ENCODE measurements at places on chromosomes 4 and X.
A peak's percentile ranks its signal among the peaks of the same experiment; 100 is the strongest.

DNA sequence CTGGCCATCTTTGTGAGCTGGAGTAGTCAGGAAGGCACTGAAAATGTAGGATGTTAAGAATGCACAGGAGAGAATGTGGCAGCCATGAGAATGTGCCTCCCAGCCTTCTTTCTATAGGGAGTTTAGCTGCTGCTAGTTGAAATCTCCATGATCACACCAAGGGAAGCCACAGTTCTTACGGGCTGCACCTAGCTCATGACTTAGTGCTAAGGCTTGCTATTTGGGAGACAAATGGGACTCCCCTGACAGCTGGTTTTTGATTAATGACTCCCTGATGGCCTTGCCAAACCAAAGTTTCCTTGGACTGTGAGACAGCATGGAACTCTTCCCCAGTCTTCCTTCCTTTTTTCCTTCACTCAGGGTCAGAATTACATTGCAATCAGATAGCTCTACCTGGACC lies 9.2 kb downstream of the CTSO start:
- DNase-seq = no peak

- DNase-seq = no peak
Observed at GRCh38 chr4:151712777-151713176, 48.0 kb downstream of the GATB start.

- DNase-seq = no peak
Observed at GRCh38 chr4:147913137-147913536, 181.2 kb downstream of the ARHGAP10 start.

DNA sequence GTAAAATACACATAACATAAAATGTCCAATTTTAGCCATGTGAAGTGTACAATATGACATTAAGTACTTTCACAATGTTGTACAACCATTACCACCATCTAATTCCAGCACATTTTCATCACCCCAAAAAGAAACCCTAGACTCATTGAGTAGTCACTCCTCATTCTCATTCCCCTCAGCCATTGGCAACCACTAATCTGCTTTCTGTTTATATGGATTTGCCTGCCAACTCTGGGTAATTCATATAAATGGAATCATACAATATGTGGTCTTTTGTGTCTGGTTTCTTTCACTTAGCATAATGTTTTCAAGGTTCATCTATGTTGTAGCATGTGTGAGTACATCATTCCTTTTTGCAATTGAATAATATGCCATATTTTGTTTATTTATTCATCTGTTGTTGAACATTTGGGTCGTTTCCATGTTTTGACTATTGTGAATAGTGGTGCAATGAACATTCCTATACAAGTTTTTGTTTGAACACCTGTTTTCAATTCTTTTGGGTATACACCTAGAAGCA lies 43.0 kb downstream of the EIF2S3 start:
- DNase-seq = no peak

DNA sequence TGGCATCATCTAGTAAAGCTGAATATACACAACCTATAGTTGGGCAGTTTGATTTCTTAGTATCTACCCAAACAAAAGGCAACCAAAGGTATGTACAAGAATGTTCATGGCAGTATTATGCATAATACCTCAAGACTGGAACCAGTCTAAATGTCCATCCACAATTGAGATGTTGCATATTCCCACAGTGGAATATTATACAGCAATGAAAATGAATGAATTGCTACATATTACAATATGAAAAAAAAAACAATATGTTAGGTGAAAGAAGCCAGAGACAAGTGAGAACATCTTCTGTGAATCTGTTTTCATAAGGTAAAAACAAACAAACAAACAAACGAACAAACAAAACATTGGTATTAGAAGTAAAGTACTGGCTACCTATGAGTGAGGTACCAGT lies 11.6 kb upstream of the RAB28 start:
- DNase-seq = no peak

DNA sequence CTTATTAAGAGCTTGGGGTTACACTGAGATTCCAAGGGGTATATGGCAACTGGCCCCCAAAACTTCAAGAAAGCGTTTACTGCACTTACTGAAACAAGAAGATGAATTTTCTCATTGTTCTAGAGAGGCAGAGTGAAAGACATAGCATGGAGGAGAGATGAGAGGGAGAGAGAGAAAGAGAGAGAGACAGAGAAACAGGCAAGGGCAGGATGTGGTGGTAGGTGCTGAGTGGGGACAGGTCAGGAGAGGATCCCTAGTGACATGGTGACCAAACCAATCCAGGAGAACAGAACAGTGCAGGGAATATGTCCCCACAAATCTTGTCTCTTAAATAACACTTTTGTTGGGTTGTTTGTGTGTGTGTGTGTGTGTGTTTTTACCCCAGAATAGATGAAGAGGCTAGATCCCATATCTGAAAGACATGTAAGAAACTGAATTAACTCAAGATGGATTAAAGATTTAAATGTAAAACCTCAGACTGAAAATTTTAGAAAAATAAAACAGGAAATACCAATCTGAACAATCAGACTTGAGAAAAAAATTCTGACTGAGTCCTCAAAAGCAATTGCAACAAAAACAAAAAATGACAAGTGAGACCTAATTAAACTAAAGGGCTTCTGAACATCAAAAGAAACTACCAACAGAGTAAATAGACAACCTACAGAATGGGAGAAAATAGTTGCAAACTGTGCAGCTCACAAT lies 202.2 kb downstream of the QDPR start:
- no peak for DNase-seq

DNA sequence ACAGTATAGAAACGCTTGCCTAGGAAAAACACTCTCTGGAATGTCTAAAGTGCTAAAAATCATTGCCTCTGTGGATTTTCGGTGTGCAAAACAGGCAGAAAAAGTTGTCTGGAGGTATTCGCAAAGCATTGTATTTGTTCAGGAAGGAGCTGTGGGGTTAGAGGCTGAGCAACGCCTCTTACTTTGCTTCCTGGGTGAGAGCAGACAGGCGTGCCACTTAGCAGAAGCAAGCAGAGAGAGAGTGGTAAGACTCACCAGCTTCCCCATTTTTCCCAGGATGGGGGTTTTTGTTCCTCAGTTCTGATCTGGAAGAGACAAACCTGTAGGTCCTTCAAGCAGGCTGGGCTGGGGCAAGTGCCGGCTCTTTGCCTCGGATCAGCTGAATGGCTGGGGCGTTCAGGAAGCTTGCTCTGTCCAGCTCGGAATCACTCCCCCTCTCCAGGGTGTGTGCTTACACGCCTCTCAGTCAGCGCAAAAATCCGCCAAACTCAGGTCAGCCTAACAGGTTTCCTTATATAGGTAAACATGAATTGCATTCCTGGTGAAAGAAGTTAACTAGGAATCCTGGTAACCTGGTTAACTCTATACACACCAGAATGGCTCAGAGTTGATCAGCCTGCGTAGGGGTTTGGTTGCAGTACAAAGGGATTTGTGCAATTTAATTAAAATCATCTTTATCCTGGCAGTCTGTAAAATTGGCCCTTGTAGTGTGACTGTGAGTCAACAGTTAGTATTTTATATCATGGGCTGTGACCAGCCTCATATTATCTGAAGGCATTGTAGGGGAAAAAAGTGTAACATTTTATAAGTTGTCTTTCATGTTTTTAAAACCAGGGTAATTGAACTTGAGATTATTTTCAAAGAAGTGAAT lies 213.1 kb upstream of the MID1 start:
- DNase-seq = no peak

- no peak for DNase-seq
Observed at GRCh38 chrX:31811106-31811505, 739.3 kb upstream of the FTHL17 start.

DNA sequence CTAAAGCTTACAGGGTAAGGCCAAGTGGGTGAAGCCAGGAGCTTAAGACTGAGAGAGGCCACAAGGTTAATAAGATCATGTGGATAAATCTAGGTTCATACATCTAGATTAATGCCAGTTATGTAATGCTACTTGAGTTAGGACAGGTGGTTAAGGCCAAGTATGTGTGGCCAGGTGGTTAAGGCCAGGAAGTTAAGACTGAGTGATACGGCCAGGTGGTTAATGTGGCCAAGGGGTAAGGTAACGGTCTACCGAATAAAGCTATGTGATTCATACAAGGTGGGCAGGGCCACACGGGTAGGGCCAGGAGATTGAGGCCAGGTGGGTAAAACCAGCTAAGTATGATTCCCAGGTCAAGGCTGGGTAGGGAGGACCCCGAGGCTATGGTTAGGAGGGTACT lies 223.0 kb downstream of the TACR3 start:
- DNase-seq = no peak

- DNase-seq = peak; percentile 5
Observed at GRCh38 chr4:40924096-40924792, 174.5 kb downstream of the NSUN7 start.

- DNase-seq = no peak
Observed at GRCh38 chr4:19213388-19213787, 1038.3 kb upstream of the SLIT2 start.

DNA sequence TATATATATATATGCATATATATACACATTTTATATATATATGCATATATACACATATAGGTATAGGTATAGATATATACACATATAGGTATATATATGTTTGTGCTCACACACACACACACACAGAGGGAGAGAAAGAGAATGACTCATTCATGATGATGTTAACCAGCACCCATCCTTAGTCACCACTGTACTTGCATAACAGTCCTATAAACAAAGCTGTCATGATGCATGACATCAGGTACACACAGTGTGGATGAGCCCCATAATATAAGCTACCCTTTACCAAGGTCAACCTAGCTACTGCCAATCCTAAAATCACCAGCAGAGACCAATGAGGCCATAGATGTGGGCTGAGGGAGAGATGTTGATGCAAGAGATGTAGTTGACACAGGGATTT lies 1408.0 kb downstream of the RAPGEF2 start:
- no peak for DNase-seq

DNA sequence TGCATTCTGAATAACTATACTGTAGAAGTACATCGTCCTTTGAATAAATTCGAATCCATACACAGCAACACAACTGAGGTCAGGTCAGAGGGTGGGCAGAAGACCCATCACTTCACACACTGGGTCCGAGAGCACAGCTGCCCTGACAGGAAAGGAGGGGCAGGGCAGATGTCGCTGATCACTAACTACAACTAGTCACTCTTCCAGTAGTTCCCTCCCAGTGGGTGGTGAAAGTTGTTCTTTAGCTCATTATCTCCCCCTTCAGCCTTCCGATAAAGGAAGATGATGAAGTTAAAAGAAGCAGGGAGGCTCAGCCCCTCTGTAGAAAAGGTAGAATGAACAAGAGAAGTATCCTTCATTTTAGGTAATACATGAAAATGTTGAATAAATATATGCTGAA lies 278.9 kb downstream of the INPP4B start:
- DNase-seq = no peak

DNA sequence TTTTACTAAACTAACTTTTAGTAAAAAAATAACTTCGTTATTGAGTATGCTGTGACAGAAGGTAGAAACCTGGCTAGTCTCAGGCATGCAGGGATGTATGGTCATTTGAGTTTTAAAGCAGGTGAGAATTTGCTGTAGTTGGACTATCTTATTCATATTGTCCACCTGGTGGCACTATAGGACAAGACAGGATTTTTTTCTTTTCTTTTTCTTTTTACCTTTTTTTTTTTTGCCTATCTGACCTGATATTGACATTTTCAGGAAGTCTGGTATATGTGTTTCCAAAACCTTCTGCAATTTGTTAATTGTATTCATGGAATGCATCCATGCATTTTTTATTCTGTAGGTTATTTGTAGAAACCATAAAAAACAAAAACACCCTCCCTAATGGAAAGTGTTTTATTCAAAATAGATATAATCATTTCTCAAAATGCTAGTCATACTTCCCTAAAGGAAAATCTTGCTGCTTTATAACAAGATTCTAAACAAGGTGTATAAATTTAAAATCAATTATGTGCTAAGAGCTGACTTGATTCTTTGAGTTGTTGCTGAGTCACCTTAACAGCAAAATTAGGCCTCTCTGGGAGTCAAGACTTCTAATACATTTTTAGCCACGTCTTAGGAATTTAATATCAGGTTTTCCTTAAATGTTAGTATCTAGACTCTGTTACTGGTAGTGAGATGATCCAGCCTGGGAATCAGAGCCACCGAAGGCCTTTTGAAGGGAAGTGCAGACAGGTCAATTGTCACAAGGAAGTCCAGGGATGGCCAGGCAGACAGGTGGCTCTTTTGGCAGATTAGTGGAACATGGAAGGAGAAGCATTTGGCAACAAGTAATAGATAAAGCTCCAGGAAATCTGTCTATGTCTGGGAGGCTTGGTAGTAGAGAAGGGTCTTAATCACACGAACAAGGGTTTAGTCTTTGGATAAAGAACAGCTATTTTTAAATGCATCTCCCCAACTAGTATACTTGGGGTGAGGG lies 201.3 kb upstream of the GNPDA2 start:
- no peak for DNase-seq

- no peak for DNase-seq
Observed at GRCh38 chr4:15233626-15234025, 194.2 kb upstream of the C1QTNF7 start.

GRCh38 chr4:143189528-143189927 lies 4.8 kb downstream of the USP38 start:
- DNase-seq = no peak

DNA sequence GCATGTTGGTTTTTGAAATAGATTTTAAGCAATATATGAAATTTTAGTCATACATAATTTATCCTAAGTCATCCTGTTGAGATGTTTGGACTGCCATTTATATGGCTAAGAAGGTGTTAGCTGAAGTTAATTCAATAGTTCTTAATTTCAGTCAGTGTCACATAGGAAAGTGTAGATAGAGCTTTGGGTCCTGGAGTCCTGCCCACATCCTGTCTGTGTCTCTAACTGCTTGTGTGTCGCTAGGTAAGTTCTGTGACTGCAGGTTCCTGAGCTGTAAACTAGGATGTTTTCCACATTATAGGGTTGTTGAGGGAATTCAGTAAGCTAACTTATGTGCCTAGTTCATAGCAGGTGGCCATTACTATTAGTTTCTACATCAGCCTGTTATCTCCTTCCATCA lies 20.7 kb downstream of the OFD1 start:
- no peak for DNase-seq

DNA sequence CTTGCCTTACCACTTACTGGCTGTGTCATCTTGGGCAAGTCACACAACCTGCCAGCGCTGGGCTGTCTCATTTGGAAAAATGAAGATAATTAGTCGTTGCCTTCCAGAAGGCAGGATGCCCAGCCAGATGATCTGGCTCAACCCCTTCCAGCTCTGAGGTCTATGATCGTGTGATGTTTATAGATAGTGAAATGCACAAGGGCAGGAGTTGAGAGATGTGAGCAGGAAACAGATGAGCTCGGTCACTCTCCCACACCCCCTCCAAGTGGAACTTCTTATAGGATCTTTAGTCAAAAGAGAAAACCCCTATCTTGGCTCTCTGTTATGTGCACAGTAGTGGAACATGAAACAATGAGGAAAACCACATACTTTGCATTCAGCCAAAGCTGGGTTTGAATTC lies 336.8 kb upstream of the PPARGC1A start:
- DNase-seq = no peak

- DNase-seq = no peak
Observed at GRCh38 chrX:120568609-120569008, 7.8 kb upstream of the CUL4B start.

- no peak for DNase-seq
Observed at GRCh38 chr4:76980261-76980660, 30.7 kb downstream of the SEPTIN11 start.

DNA sequence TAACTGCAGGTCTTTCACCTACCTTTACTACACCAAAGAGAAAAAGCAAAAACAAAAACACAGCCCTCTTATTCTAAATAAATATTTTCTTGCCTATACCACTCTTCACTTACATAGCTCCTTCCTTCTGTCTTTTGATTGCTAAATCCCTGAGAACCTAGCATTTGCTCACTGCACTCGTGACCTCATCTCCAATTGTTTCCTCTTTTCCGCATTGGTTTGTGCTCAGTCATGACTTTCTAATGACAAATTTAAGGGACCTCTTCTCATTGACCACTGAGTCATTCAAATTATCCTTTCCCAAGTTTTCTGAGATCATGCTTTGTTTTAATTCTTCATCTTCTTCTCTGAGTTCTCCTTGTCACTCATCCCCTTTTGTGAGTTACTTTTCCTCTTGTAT lies 1697.1 kb downstream of the STIM2 start:
- DNase-seq = no peak
